PC-3 (cell line): ENCODE measurements at places on chromosomes 7 and 10. TPM values are rescaled to one million over a fixed set of nuclear protein-coding genes. Genes with fewer than 3 reads are reported as not detected.

LIPF gene
- total RNA-seq: not detected in 2 replicates

PIP4K2A gene
- 20.2 and 22.6 TPM in 2 replicates for total RNA-seq

TRPV5 gene
- total RNA-seq: not detected in 2 replicates

BAMBI gene
- total RNA-seq: 9.6 and 10.7 TPM in 2 replicates

IQCE gene
- total RNA-seq: 9.7 and 24.7 TPM in 2 replicates

SPACDR gene
- total RNA-seq: 0.11 and 2.5 TPM in 2 replicates

MKRN1 gene
- 71.9 and 78.5 TPM in 2 replicates for total RNA-seq

IFIT1B gene
- not detected in 2 replicates for total RNA-seq

CACNB2 gene
- total RNA-seq: 0.07 TPM in 1 of 2 replicates, not detected in the other

HIF1AN gene
- total RNA-seq: 4.5 TPM in 2 replicates

GOLGA7B gene
- 0.26 and 0.29 TPM in 2 replicates for total RNA-seq

SMO gene
- 15.5 and 15.7 TPM in 2 replicates for total RNA-seq

KIAA1549 gene
- 7.5 and 8.2 TPM in 2 replicates for total RNA-seq

RARRES2 gene
- total RNA-seq: 1.6 TPM in 1 of 2 replicates, not detected in the other

MMD2 gene
- not detected in 2 replicates for total RNA-seq

CCL24 gene
- total RNA-seq: not detected in 2 replicates

PTF1A gene
- not detected in 2 replicates for total RNA-seq

CCT6A gene
- total RNA-seq: 316 and 338 TPM in 2 replicates

GARIN1A gene
- total RNA-seq: 0.91 and 3.6 TPM in 2 replicates

KCP gene
- 3.2 and 3.4 TPM in 2 replicates for total RNA-seq

TFEC gene
- total RNA-seq: 0.12 and 0.15 TPM in 2 replicates

PAX4 gene
- total RNA-seq: not detected in 2 replicates

LAMB1 gene
- 74.3 and 101 TPM in 2 replicates for total RNA-seq

HTR5A gene
- not detected in 2 replicates for total RNA-seq

ACTL6B gene
- not detected in 2 replicates for total RNA-seq

CLRN3 gene
- not detected in 2 replicates for total RNA-seq
